Ascending aorta (tissue), 2 donors: ENCODE measurements at places on chromosomes 5 and 9.

DNA sequence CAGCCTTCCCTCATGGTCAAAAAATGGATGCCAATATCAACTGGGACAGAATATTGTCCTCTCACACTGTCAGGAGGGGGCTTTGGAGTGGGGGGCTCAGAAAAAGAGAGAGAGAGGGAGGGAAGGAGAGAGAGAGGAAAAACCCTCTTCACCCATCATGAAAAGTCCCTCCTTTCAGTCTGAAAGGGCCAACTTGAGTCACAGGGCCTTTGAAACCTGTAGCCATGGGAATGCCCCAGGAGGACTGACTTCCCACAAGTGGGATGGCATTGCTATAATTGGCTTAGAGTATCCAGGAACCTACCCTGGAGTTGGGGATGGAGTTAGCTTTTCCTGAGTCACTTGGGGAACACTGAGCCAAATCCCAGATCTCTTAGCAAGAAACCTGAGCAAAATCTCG, 41.2 kb downstream of the DNAJC21 start:
- no peak overlapping the region for H3K4me3 ChIP-seq
- H3K27ac ChIP-seq = no peak overlapping the region
- no peak for DNase-seq

DNA sequence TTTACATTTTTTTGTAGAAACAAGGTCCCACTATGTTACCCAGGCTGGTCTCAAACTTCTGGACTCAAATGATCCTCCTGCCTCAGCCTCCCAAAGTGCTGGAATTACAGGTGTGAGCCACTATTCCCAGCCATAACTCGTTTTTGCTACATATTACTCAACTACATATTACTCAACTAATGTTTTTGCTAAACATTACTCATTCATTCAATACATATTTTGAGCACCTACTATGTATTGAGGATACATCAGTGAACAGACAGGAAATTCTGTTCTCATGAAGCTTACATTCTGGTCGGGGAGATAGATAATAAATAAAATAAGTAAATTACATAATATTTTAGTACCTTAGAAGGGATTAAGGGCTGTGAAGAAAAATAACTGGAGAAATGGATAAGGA, 34.9 kb upstream of the STOM start:
- no peak overlapping the region for H3K27ac ChIP-seq
- H3K4me3 ChIP-seq = no peak overlapping the region
- no peaks in the 10 kb centered on the region for H3K27me3 ChIP-seq
- H3K36me3 ChIP-seq = no peaks in the 10 kb centered on the region

GRCh38 chr9:133163504-133164172, at the start of gene GBGT1:
TSS of gene GBGT1 (minus strand) at chr9:133163914. CDS start at chr9:133162412, 1,502 bp downstream.
- peak; percentile 78 for DNase-seq
- no peaks in the 10 kb centered on the region for H3K36me3 ChIP-seq
- H3K4me1 ChIP-seq = peaks cover 17% of the 10 kb centered on the region

GRCh38 chr5:66426259-66427138, 169.7 kb upstream of the MAST4 start:
- no peaks in the 10 kb centered on the region for H3K27me3 ChIP-seq
- H3K4me1 ChIP-seq = no peaks in the 10 kb centered on the region
- DNase-seq = no peak
- H3K36me3 ChIP-seq = no peaks in the 10 kb centered on the region

- H3K4me3 ChIP-seq = no peak overlapping the region
- H3K4me1 ChIP-seq = no peaks in the 10 kb centered on the region
- H3K36me3 ChIP-seq = no peaks in the 10 kb centered on the region
- DNase-seq = no peak
Observed at GRCh38 chr5:91865915-91866314, 482.8 kb upstream of the ARRDC3 start.
